ENCODE measurements at places on chromosomes 5 and 9. TPM values are rescaled to one million over a fixed set of nuclear protein-coding genes. Genes with fewer than 3 reads are reported as not detected.

PCDHA9 gene
- under 0.01 TPM for total RNA-seq

LHX6 gene
- 0.13 TPM for total RNA-seq

CARD6 gene
- 7.8 TPM for total RNA-seq

SCGB3A2 gene
- not detected for total RNA-seq

SYK gene
- 29.7 TPM for total RNA-seq

MARCHF6 gene
- 65.0 TPM for total RNA-seq

FOXE1 gene
- 1.1 TPM for total RNA-seq

GLDC gene
- total RNA-seq, result not detected

MYO10 gene
- 39.5 TPM for total RNA-seq

GRCh38 chr9:136796238-136796774 is at the start of gene CCDC183:
Gene CCDC183 (plus strand): TSS chr9:136796338. CDS start chr9:136796398, 60 bp downstream.
- DNase-seq, result no peak

- peak; percentile 37 for DNase-seq
Measured at GRCh38 chr5:91126448-91126847, 256.7 kb downstream of the ARRDC3 start.

DNA sequence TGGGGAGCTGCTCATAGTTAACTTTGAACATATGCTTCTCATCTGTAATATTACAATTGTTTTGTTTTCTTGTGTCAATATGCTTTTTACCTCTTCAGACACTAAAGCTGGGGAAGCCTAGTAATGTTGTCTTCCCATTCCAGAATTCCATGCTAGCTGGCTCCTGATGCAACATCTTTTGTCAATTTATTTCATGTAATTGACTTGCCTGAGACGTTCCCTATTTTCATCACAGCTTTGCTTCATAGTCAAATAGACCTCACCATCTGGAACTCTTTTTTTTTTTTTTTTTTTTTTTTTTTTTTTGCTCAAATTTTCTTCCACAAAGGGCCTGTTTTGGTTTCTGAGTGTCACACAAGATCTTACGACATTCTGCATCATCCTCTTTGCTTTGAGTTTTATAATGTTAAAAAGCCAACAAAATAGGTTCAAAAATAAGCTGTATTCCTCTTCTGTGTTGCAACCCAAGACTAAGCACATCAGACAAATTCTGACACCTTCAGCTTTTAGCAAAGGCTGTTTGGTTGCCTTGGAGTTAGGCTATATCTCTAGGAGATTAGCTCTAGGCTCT is 235.2 kb downstream of the NR3C1 start:
- no peak for DNase-seq

- DNase-seq, result peak; percentile 26
Measured at GRCh38 chr5:172646716-172647285, 5.7 kb downstream of the NEURL1B start.

GRCh38 chr5:140338908-140339307 is 7.5 kb downstream of the HBEGF start:
- no peak for DNase-seq

DNA sequence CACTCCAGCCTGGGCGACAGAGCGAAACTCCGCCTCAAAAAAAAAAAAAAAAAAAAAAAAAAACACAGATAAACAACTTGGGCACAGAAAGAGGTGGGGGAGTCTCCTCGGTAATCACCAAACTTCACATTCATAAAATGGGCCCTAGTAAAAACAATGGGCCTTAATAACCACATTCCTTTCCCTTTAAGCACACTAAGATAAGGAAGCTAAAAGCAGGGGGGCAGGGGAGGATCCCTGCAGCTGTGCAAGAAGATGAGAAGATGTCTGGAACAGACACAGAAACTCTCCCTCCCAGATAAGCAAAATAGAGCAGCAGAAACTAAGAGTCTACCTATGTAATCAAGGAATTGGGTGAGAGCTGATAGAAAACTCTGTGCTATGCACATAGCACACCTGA is 111.2 kb upstream of the FAM174A start:
- DNase-seq, result no peak

DNA sequence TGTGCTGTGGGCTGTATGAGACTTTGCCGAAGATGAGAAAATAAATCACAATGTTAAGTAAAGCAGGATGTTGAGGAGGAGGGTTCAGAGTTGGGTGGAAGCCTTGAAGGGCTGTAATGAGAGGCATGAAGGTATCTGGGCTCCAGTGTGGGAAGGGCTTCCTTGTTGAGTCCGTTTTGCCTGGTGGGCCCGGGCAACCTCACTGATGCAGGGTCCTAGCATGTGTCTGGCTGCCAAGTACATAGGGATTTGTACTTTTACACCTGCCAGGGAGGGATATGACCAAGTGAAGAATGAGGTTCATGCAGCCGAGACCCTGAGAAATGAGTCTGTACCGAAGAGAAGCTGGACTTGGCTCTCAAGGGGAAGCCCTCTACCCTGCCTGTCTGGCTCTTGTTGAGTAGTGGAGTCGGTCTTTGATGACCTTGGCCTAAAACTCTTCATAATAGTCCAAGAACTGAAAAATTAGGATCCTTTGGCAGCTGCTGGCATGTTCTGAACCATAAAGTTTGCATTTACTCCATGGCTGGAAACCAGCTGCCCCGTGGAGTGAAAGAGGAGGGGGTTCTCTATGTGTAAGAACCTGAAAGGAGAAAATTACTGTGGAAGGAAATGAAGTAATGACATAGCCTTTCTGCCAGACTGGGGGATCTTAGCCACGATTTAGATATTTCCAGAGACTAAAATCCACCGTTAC is 59.0 kb upstream of the DPYSL3 start:
- DNase-seq, result no peak

DNA sequence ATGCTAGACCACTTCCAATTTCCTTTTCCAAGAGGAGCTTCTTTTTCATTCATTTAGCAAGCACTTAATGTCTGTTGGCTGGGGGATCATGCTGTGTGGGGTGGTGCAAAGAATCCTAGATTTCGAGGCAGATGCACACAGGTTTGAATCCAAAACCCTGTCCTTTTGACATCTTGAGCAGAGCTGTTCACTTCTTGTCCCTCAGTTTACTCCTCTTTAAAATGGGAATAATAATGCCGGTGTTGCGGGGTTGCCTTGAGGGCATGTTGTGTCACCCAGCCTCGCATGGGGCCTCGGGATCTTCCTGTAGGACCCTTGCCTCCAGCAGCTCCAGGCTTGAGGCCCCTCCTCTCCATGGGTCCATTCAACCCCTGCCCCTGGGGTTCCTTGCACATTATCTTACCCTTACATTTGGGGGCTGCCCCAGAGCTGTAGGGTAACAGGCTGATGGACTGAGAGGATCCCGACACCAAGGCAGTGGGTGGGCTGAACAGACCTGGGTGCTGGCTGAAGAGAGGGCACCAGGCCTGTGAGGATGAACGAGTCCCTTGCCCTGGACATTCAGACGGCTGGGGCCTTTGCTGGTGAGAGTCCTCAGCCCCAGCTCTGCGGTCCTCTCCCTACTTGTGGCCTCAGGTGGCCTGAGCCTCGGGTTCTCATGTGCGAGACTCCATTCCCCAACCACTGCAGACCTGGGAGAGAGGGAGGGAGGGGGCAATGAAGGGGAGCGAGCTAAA is 145.8 kb downstream of the BARX1 start:
- no peak for DNase-seq

GRCh38 chr9:34554211-34555001 is 31.6 kb upstream of the ENHO start:
- DNase-seq, result no peak

DNA sequence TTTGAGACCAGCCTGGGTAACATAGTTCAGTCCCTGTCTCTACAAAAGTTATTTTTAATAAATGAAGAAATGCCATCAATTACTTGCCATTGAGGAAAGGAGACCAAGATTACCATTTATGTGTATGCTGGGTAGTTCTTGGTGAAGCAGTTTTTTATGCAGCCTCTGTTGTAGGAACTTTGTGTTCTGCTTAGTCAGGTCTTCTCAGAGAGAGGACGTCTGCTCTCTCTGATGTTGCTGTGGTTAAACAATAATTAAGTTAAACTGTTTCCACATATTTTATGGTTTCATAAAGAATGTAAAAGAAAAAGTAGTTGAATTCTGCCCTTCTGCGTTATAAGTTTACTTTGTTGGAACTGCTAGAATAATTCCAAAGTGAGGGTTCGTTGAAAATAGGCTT is 210.5 kb downstream of the KDM4C start:
- DNase-seq, result no peak

DNA sequence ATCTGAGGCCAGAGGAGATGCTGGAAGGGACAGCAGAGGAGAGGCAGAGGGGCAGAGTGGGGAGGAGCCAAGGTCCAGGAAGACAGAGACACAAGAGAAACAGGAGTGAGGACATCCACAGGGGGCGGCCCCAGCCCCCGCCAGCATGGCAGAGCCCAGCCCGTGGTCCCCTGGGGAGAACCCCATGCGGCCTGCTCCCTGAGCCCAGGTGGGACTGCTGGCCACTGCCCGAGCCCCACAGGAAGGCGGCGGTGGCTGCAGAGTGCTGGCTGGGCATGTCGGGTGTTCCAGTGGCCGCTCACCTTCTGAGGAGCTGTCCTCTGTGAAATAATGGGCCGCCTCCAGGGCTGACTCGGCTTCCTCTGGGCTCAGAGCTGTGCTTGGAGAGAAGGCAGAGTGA is 8.9 kb upstream of the MRNIP start:
- no peak for DNase-seq

DNA sequence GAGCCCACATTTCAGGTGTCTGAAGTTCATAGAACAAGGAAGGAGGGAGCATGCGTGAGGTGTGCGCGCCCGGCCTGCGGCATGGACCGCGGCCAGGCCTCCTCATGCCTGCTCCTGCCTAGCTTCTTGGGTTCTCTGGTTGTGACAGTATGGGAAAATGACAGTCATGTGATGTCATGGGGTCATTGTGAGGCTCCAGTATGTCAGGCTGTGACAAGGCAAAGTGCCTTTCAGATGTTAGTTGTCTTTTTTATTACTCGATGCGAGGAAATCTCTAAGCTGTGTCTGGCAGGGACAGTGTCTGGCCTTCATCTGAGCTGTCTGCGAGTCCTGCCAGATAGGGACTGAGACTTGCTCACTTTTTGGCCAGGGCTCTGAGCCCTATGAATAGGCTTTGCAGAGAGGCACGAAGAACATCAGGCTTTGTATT is 13.3 kb downstream of the UCK1 start:
- DNase-seq, result no peak

DNA sequence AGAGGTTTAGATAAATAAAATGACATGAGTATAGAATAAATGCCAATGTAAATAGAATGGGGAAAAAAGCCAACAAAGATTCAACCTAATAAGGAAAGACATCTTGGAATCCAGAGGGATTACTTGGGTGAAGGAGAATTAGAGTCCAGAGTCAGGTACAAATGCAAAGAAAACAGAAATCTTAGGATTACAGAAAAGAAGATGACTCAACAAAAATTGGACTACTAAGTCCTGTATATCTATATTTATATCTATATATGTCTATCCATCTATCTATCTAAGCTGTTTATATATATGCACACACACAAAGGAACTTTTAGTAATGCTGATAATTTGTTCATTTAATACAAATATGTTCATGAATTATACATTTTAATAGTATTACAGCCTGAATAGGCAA is 27.6 kb downstream of the FAM174A start:
- no peak for DNase-seq

DNA sequence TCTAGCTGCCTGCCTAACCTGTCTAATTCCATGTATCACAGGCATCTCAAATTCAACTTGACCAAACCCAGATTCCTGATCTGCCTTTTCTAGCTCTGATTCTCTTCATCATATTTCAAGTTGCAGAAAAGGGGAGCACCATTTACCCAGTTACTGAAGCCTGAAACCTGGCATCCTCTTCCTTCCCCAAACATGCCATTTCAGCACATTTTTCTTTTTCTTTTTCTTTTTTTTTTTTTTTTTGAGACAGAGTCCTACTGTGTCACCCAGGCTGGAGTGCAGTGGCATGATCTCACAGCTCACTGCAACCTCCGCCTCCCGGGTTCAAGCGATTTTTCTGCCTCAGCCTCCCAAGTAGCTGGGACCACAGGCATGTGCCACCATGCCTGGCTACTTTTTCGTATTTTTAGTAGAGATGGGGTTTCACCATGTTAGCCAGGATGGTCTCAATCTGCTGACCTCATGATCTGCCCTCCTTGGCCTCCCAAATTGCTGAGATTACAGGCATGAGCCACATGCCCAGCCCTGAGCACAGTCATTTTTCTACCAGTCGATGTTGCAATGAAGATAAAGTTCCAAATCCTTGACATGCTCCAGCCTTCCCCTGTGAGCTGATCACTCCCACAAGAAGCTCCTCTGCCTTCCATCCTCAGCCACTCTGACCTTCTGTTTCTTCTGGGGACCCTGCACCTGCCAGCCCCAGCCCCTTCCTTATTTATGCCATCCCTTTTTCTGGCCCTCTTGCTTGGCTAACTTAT is 32.2 kb downstream of the ACER2 start:
- no peak for DNase-seq

- DNase-seq, result no peak
Measured at GRCh38 chr9:117574099-117574498, 130.1 kb upstream of the TLR4 start.

DNA sequence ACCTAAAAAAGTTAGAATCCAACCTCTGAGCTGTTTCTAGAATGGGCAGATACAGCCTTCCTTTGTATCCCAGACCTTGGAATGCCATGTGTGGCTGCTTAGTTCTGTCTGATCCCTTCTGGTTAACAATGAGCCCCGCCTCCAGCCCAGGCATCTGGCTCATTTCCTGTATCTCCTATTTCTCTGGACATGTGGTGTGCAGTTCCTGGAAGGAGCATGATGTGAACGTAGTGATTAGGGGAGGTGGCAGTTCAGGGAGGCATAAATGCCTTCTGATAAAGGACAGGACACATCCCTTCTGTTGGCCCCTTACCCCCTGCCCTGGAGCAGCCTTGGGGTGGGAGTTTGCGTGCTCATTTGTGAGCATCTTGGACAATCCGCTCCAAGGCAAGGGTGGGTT is 243.0 kb downstream of the ZSWIM6 start:
- DNase-seq, result peak; percentile 61

DNA sequence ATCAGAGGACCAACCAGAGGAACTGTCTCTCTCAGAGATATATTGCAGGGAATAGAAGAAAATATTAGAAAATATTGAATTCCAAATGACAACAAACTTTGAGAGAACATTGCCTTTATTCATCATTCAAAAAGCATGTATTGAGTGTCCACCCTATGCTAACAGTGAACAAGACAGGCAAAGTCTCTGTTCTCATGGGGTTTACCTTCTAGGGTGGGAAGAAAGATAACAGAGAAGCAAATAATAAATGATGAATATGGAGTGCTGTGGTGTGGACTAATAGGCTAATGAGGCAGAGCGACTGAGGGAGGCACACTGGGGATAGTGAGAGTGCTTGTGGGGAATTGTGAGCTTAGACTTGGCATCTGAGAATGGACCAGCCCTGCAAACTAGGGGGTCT is 43.4 kb upstream of the SHB start:
- DNase-seq, result no peak

DNA sequence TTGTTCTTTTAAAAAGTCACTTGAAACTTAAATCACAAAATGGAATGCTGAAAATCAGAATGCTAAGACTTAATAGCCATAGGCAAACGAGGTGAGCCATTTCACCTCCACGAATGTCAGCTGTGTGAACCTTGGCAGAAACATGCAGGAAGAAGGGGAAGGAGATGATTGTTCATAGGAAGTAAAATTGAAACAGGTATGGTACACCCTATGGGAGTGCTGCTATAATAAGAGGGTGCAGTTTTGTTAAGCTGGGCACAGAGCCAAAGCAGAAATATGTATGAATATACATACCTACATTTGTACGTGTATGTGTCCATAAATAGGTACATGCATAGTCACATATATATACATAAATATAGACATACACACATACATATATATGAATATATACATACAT is 51.0 kb upstream of the SPINK5 start:
- peak; percentile 72 for DNase-seq

- no peak for DNase-seq
Measured at GRCh38 chr9:135032868-135033460, 54.5 kb upstream of the OLFM1 start.
